ENCODE measurements at places on chromosomes 2 and 18.
A peak's percentile ranks its signal among the peaks of the same experiment; 100 is the strongest.

DNA sequence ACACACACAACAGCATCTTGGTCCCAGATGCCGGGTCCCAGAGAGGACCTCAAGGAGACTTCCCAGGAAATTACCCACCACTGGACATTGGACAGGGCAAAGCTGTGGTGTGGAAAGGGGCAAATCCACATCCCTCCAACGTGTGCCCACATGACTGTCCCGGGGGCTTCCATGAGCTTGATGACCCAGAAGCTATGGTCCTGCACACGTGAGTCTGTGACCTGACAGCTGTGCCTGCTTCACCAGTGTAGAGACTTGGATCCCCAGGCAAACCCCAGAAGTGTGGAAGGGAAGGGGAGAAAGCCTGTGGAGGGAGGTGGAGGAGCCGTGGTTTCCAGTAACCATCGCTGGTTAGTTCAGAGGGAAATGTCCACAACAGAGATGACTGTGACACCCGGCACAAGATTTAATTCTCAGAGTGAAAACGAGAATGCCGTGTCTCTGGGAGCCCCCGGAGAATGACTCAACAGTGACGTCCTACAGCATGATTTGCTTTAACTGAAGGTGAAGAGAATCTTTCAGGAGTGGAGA is 19.1 kb upstream of the GPR55 start:
- DNase-seq, result peak; percentile 66
- peaks cover 10% of the 10 kb centered on the region for H3K4me1 ChIP-seq
- peaks cover 30% of the 10 kb centered on the region for H3K27me3 ChIP-seq
- no peak overlapping the region for H3K4me3 ChIP-seq
- no peaks in the 10 kb centered on the region for H3K36me3 ChIP-seq

DNA sequence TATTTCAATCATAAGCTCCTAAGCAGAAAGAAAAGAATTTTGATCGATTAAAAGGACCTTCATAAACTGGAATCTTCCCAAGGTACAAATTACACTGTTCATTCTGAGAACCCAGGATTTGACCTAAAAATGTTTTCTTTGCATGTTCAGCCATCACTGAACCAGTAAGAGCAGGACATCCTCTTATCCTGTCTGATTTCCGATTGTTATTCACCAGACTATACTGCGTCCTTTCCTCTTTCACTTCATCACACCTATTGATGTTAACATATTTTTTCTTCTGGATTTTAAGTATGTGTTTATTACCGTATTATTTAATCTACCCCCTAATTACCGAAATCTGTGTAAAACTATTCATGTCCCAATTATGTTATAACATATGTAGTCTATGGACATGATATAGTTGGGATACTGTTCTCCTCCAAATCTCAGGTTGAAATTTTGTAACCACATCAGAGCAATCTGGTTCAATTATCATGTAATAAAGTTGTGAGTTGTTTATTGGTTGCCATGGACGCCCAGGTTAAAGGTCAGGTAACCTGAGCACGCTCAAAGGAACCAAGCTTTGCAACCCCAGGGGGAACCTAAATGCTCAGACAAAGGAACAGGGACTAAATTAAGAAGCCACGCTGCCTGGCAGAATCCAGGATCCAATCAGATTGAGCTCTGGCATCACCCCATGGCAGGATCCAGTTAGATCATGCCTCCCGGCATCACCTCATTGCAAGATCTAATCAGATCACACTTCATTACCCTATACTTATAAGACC is 11.6 kb upstream of the TBC1D8 start:
- no peak overlapping the region for H3K27ac ChIP-seq
- H3K36me3 ChIP-seq, result peaks cover 3% of the 10 kb centered on the region
- DNase-seq, result no peak
- peaks cover 4% of the 10 kb centered on the region for H3K4me1 ChIP-seq

- H3K27ac ChIP-seq, result no peak overlapping the region
- no peaks in the 10 kb centered on the region for H3K27me3 ChIP-seq
- H3K36me3 ChIP-seq, result peaks cover 24% of the 10 kb centered on the region
- peaks cover 8% of the 10 kb centered on the region for H3K4me1 ChIP-seq
- no peak for DNase-seq
Measured at GRCh38 chr2:237092506-237092905, 6.8 kb downstream of the COPS8 start.

GRCh38 chr2:54577944-54578647 is 122.0 kb downstream of the SPTBN1 start:
- peak overlapping the region; percentile 81 for H3K27ac ChIP-seq
- peaks cover 87% of the 10 kb centered on the region for H3K4me1 ChIP-seq
- H3K4me3 ChIP-seq, result peak overlapping the region; percentile 60
- no peak for DNase-seq
- H3K36me3 ChIP-seq, result peaks cover 19% of the 10 kb centered on the region

DNA sequence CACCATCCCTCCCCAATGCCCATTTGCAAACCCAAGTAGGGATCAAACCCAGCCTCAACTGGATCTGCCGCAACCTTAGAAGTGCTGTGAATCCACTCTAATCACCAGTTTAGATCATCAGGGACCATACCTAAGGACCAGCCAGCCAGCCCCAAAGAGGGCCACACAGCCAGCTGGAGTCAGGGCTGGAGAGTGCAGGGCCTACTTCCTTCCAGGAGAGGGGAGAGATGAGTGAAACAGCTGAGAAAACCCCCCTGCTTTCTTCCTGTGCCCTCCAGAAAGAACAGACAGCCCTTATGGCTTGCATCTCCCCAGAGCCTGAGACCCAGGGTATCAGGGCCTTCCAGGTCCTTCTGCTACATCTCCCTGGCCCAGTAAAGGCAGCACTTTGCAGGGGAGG is 25.8 kb downstream of the YPEL5 start:
- peaks cover 2% of the 10 kb centered on the region for H3K27me3 ChIP-seq
- no peak overlapping the region for H3K27ac ChIP-seq
- DNase-seq, result no peak

GRCh38 chr18:62198259-62198658 is 11.2 kb downstream of the RELCH start:
- peaks cover 25% of the 10 kb centered on the region for H3K4me1 ChIP-seq
- H3K27me3 ChIP-seq, result no peaks in the 10 kb centered on the region
- H3K36me3 ChIP-seq, result peaks cover 5% of the 10 kb centered on the region
- no peak overlapping the region for H3K27ac ChIP-seq

Measured in activated CD4-positive, alpha-beta T cell treated with anti-CD3 and anti-CD28 coated beads, Interleukin-2, amount 10 ng/mL, durations not matched to agents 24 days and 14 days (primary cell).